Kidney (tissue), 22 donors: ENCODE measurements at places on chromosomes 7 and 10. TPM values are rescaled to one million over a fixed set of nuclear protein-coding genes. Genes with fewer than 3 reads are reported as not detected.

Gene PCLO
- total RNA-seq: 12.0 TPM

Gene C7orf33
- total RNA-seq: not detected

Gene CHRM2
- not detected for total RNA-seq

Gene POLR1F
- 13.3 TPM for total RNA-seq

Gene OLAH
- 0.50 TPM for total RNA-seq

Gene PSD
- 2.2 TPM for total RNA-seq
